GM12865 (cell line): ENCODE measurements at places on chromosomes 6 and 20.

- no peak for DNase-seq
Measured at GRCh38 chr20:21303872-21304586, 898 bp downstream of the XRN2 start.

- DNase-seq, result no peak
Measured at GRCh38 chr20:23145281-23145700, 59.2 kb upstream of the CD93 start.

- DNase-seq, result no peak
Measured at GRCh38 chr6:85565736-85566135, 27.9 kb downstream of the SNX14 start.

DNA sequence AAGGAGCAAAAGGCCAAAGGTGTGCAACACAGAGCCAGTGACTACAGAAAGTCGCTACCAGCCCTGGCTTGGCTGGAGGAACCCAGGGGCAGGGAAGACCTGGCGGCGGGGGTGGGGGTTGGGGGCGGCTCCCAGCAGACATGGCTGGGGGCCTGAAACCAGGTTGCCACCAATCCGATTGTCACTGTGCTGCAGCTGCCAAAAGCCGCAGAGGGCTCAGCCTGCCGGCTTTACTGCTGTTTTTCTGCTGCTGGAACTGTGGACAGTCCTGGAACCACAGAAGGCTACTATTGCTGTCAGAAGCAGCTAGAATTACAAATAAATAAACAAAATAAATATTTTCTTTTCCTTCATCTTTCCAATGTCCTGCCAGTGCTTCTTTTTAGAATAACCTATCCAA, 25.7 kb upstream of the OGFRL1 start:
- DNase-seq, result no peak

- peak; percentile 66 for DNase-seq
Measured at GRCh38 chr20:23937303-23938117, 51.1 kb downstream of the GGTLC1 start.

DNA sequence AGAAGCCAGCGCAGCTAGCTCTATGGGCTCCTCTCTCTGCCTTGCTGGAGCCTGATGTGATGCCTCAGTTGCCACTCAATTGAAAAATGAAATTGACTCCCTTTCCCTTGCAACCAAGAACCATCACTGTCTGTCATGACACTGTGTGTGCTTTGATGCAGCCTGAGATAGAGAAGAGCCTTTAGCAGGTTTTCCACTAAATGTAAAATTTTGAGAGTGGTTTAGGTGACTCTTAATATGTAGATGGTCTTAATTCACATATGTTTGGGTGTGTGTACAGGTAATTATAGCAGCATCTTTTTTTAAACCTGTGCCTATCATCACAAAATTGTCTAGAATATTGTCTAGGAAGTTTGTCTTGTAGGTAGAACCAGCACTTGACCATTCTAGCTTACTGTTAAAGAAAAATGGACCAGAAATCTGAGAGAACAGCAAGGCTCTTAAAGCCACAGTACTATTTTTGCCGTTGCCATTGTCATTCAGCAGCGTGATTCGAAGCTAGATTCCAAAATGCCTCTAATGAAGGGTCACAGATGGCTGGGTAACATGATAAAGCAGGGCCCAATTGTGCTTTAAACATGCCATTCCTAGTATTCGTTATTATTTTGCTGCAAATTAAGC, 1.3 kb downstream of the ARFGEF3 start:
- no peak for DNase-seq

GRCh38 chr20:46317685-46318177, 9.4 kb upstream of the CDH22 start:
- no peak for DNase-seq

GRCh38 chr6:16206595-16207037, 31.8 kb upstream of the GMPR start:
- DNase-seq, result peak; percentile 69

GRCh38 chr6:45881705-45882467, 133.8 kb downstream of the CLIC5 start:
- DNase-seq, result no peak

- peak; percentile 18 for DNase-seq
Measured at GRCh38 chr6:7727086-7727945, 1.4 kb downstream of the BMP6 start.

- DNase-seq, result no peak
Measured at GRCh38 chr6:154402081-154402780, 45.6 kb upstream of the IPCEF1 start.

DNA sequence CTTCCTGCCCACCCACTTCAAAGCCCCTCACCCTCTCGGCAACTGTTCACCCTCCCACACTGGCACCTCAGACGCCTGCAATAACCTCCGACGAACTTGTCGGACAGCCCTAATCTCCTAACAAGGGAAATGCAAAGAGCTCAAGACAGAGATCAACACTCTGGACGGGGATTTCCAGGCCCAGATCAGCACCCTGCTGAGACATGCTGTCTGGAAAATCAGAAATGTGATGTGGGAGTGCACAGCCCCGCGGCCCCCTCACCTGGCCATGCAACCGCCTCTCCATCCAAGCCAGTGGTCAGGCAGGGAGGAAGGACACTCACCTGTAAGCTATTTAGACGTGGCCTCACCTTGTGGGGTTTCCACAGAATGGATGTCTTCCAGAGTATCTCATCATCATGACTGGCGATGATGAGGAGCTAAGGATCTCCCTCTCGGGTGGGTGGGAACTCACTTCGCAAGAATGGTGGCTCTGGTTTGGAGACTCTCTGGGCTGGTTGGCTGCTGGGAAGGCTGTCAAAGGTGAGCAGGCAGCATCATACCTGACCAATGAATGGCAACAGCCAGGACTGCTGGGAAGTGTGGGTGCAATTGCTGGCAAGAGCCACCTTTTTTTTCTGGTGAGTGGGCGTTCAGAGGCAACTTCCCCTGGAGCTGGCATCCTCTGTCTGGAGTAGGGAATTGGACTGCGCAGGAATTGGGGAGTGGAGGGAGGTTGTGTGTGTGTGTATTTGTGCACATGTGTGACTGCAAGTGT, 28.1 kb upstream of the ADTRP start:
- no peak for DNase-seq

DNA sequence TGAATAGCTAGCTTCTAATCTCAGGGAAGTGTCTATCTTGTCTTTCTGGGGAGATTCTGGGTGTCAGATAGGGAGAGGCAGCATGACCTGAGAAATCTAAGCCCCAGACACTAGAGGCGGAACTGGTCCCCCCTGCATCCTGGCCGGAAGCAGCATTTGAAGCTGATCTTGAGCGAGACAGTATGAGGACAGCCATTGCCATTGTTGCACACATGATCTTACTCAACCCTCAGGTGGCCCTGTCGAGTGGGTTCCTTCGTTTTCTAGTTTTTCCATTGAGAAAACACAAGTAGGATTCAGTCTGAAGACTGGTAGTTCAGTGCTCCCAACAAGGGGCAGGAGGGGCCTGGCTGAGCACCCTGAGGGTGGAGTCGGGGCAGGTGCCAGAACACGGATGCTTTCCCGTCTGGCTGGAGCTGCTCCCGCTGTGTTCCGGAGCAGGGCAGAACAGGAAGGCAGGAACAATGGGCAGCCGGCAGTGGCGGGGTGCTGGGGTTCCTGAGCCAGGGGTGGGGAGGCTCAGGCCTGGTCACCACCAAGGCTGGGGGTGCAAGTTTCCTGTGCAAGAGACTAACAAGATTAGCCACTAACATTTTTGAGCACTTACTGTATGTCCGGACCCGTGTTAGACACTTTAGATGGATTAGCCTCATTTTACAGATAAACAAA, 7.9 kb upstream of the SDCBP2 start:
- DNase-seq, result no peak

DNA sequence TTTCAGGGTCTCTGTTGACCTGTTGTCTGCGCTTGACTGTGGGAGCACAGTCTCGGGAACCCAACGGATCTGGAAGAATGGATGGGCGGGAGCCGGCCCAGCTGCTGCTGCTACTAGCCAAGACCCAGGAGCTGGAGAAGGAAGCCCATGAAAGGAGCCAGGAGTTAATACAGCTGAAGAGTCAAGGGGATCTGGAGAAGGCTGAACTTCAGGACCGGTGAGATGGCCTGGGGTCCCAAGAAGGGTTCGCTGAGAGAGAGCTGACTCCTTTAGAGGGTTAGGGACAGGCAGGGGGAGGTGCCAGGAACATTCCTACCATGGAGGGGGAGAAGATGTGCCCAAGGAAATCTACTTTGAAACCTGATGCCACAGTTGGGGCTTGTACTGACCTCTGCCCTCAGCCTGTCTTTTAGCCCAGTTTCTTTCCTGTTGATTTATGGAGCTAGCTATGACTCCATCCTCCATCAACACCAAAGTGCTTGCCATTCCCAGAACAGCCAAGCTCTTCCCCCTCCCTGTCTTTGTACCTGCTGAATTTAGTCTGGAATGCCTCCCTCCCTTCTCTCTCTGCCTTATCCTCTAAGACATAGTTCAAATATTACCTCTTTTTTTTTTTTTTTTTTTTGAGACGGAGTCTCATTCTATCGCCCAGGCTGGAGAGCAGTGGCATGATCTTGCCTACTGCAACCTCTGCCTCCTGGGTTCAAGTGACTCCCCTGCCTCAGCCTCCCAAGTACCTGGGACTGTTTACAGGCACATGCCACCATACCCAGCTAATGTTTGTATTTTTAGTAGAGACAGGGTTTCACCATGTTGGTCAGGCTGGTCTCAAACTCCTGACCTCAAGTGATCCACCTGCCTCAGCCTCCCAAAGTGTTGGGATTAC, 12.2 kb downstream of the CEP250 start:
- no peak for DNase-seq

DNA sequence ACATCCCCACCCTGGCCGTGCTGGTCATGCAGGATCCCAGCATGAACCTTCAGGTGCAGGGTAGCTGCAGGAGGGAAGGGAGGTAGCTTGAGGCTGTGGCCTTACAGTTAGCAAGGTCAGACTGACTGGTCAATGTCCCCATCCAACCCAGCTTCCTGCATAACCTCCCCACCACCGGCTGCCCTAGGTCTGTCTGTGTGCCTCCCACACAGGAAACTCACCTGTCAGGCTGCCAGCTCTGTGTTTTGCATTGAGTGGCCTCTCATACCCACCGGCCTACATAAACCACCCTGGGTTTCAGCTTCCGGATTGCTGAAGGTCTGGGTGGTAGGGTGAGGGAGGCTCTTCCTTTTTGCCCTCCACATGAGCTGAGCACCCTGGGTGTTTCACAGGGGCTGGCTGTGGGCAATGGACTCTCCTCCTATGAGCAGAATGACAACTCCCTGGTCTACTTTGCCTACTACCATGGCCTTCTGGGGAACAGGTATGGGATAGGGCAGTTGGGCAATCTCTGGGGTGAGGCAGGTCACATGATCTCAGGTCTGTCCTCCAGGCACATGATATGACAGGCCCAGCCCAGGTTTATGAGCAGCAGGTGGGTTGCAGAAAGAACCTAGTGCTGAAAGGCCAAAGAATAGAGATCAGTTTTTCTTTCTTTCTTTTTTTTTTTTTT, 1.8 kb downstream of the CTSA start:
- peak; percentile 44 for DNase-seq

DNA sequence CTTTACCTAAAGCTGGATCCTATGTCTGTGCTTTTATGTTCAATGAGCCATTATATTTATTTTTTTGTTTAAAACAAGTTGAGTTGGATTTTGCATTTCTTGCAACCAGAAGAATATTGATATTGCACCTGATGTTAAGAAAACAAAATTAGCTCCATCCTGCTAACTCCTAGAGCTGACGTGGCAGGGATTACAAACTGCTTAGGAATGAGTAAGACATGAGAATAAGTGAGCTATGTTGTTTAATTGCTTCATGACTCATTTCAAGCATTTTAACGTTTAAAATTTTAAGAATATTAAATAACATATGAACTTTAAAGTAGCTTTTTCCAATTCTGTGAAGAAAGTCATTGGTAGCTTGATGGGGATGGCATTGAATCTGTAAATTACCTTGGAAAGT, 663.5 kb downstream of the EPM2A start:
- no peak for DNase-seq

- peak; percentile 66 for DNase-seq
Measured at GRCh38 chr20:37920270-37920669, 17.3 kb downstream of the VSTM2L start.
